ENCODE measurements at places on chromosomes 12 and 14.

DNA sequence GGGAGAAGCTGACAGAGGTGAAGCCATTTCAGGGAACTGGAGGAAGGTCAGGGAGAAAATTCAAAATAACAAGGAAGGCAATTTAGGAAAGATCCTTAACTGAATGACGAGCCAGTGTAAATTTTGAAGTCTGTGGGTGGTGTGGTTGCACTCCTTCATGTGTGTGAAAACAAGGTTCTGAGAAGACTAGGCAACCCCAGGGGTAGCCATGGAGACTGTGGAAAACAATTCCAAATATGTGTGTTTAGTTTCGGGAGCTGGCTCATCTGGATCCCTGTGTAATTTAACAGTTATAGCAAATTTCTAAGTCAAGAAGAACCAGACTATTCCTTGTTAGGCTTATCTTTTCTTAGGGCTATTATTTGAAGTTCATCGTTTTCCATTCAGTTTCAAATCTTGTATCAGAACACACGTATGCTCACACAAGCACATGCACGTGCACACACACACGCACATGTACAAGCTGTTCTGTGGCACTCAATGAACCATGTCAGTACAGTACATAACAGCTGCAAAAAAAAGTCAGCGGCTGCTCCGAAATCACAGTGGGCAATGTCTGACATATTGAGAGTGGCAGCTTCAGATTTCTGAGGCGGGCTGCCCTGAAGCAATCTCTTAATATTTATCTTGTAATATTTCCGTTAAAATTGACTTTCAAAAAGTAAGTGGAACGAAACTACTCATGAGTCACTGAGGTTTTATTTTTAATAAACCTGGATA lies 411.2 kb downstream of the AEBP2 start:
- no peak for DNase-seq

DNA sequence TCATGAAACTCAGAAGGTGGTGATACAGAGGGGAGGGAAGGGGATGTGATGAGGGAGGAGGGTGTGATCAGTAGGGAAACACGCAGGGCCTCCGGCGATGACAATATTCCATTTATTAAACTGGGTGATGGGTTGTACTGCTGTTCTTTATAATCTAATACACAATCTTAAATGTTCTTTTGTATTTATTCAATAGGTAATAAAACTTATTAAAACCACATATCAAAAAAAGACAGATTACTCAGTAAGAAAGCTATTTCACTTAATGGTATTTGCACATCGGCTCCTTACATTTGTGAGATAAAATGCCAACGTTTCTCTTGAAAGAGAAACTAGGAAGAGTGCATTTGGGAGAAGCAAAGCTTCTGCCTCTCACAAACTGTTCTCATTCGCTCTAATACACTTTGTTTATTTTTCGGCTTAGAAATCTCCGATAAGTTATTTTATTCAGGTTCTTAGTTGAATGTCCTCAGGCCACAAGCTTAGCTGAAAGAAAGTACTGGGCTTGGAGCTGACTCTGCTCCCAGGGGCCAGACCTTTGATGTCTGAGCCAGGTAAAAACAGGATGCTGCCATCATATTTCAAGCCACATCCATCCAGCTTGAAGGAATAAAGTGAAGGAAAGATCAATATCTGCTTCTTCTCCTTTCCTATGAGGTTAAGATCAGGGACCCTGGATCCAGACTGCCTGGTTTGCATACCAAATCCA lies 17.5 kb downstream of the STON2 start:
- no peak for DNase-seq

DNA sequence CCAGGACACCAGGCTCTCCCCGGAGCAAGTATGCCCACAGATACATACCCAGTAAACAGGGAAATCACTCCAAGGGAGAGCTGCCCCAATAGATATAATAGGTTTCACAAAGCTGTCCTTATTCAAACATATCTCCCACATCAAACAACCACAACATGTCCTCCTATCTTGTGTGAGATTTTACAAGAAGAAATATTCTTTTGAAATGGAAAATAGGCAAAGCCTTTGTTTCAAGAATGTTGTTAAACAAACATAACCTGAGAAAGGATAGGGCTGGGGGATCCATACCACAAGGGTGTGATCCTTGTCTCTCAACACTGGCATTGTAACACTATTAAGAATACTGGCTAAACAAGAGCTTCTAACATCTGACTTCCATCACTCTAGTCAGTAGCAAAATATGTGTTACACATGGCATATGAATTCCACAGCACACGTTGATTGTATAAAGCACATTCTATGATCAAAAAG lies 32.9 kb downstream of the LGR5 start:
- no peak for DNase-seq

DNA sequence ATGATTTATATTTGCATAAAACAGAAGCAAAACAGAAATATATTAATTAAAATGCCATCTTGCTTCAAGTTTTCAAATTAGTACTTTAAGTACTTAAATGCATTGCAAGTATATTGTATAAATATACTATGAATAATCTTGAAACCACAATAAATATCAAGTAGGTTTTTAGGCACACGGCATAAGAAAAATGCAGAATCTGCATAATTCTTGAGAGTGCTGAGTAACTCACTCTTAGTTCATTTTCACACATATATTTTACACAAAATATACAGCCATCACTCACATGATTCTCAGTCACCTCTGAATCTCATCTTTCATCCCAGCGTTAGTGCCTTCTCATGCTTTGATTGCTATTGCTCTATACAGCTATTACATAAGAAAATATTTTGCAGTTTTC lies 51.9 kb downstream of the SLC6A15 start:
- no peak for DNase-seq

DNA sequence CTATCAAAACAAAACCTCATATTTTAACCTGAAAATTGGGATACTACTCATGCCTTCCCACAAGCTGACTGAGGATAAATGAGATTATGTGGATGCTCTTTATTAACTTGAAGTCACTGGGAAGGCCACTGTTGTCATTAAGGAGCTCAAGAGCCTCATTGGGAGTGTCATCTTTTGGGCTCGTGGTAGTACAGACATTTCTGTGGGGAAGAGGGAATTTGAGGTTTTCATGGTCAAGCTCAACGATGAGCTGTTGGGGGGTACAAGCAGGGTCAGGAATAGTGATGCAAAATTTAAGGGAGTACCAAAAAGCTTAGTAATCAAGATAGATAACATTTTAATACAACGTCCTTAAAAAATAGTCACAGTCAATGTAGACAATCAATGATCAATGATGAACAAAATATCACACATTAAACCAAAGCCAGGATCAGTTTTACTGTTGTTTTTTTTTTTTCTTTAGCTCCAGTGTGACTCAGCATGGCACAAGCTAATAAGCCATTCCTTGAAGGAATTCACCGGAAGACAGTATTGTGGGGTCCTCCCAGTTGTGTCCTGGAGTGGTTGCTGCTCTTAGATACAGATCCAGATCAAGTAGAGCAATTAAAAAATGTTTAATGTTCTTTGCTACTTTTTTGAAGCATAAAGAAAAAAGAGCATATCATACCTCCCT lies 130.9 kb downstream of the C12orf75 start:
- DNase-seq, result no peak

DNA sequence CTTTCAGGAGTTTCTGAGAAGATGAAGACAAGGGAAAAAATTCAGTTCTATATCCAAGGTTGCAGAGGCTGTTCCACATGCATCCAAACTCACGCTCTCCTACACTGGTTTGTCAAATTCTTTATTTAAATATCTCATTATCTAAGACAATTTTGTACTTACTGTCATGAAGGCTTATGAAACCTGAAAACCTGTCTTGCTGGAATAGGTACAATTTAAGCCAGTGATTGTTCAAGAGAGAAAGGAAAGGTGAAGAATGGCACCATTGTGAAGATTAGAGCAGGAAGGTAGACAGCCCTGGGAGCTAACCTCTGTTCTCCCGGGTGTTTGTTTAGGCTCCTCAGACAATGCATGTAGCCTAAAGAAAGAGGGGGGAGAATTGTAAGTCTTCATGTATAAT lies 315.1 kb upstream of the PRKD1 start:
- no peak for DNase-seq

GRCh38 chr14:61720294-61720661 lies 25.0 kb downstream of the HIF1A start:
- DNase-seq, result no peak

Data from activated CD4-positive, alpha-beta T cell treated with anti-CD3 and anti-CD28 coated beads, Interleukin-2, amount 10 ng/mL, durations not matched to agents 24 days and 14 days (primary cell).